Fibroblast of skin of back (primary cell): ENCODE measurements at places on chromosomes 7 and 10.

GRCh38 chr7:106952658-106953231, 87.7 kb downstream of the PIK3CG start:
- no peak for DNase-seq

GRCh38 chr7:28163949-28164348, 16.6 kb downstream of the JAZF1 start:
- peak; percentile 69 for DNase-seq

GRCh38 chr10:122487174-122487765, 25.9 kb downstream of the HTRA1 start:
- no peak for DNase-seq

DNA sequence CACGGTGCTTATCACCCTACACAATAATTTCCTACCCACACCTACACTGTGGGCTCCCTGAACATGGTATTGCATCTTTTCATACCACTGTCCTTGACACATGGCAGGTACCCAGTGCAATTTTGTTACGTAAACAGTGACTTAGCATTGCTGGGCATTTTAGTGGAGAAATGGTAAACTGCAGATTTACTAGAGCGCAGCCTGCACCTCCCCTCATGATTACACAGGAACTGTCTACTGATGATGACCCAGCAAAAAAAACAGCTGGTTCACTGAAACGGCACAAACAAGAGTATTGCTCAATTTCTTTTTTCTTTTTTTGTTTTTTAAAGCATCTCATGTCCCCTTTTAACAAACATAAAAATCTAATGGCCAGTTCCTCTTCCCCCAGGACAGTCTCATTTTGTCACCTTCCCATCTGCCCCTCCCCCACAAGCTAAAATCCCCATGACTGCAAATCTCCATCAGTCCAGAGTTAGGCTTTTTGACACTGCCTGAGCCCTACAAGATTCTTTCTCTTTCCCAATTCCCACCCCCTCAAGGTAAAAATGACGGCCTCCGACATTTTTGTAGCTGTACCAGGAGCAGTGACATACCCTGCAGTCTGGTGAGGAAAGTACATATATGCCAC, 2.8 kb downstream of the ZNF746 start:
- DNase-seq = no peak

- DNase-seq = peak; percentile 98
These were observed at the start of gene ACTA2 for GRCh38 chr10:88952647-88953111. ACTA2 (minus strand) TSS chr10:88952773; CDS start chr10:88948930, 3,843 bp downstream.
